Large intestine (tissue), 12 donors: ENCODE measurements at places on chromosomes 6 and 20. TPM values are rescaled to one million over a fixed set of nuclear protein-coding genes. Genes with fewer than 3 reads are reported as not detected.
A peak's percentile ranks its signal among the peaks of the same experiment; 100 is the strongest.

DNA sequence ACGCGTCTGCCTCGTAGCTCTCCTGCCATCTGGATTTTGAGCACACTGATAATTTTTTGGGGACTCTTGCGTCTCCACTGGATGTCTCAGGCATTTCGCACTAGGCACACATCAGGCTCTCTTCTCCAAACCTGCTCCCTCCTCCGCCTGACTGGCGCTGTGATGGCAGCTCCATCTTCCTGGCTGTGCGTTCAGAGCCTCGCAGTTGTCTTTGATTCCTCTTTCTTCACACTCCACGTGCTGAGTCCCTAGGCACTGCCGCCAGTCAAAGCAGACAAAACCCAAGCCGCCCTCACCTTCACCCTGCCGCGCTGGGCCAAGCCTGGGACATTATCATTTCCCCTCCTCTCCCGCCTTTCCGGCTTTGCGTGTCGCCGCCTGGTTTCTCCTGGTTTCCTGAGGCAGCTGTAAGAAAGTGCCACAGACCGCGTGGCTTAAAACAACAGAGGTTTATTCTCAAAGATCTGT lies 778 bp downstream of the PSMG4 start:
- no peak for DNase-seq

GRCh38 chr6:835476-836160 lies 142.7 kb upstream of the EXOC2 start:
- no peak for DNase-seq

- DNase-seq = no peak
These were observed 8.8 kb downstream of the CDKAL1 start for GRCh38 chr6:20542927-20543602.

DTD1 gene
- 17.4 TPM for polyA plus RNA-seq

- no peak for DNase-seq
These were observed 215.9 kb downstream of the ATXN1 start for GRCh38 chr6:16545382-16545781.

KIAA1755 gene
- polyA plus RNA-seq = 8.4 TPM

DNA sequence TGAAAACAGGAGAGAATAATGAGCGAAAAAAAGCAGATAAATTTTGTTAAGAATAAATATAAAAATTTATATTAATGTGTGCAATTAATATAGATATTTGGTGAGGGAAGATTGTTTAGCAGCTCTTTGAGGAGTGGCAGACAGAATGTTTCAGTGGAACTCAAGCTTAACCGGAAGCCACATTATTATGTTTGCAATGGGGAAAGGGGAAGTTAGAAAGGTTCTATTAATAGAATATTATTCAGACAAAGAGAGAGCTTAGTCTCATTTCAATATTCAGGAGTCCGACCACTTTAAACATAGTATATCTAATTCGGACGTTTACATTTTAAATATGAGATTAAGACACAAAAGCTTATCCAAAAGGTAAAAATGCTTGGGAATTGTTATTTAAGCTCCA lies 81.6 kb upstream of the KHDRBS2 start:
- DNase-seq = no peak

DLK2 gene
- 2.3 TPM for polyA plus RNA-seq

DNA sequence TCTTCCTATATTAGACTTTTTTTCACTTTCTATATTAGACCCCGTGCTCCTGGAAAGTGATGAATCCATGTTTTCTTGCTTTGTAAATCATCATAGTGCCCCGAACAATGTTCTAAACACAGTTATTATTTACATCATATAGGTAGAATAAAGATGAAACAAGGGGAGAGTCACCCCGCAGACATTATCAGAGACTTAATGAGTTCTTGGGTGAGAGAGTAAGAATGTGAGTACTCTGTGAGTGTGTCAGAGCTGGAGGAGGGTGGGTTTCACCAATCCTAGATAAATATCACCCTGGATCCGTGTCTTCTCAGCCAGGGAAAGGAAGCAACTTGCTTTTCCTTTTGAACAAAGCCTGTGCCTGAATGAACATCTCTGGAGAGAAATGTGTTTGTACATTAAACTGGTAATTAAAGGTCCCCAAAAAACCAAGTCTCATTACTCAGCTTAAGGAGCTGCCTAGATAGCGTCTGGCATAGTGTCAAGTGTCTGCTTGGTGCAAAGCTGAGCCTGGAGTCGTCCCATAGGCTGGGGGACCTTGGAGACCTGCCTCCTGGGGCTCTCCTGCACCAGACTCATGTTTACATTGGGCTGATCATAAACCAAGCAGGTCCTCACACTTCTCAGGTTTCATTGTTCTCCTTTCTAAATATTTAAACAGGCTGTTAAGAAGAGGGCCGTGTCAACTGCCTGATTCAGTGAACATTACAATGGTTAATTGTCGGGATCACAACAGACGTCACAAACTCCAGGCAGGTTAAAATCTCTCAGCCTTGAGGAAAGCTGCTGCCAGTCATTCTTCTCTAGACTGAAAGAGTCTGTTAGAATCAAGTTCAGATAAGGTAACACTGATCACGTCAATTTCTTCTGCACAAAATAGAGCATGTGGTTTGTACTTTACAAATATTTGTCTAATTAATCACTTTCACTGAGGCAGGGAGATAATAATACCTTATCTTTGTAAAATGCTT lies 179.7 kb upstream of the MYLIP start:
- peak; percentile 87 for DNase-seq

DNA sequence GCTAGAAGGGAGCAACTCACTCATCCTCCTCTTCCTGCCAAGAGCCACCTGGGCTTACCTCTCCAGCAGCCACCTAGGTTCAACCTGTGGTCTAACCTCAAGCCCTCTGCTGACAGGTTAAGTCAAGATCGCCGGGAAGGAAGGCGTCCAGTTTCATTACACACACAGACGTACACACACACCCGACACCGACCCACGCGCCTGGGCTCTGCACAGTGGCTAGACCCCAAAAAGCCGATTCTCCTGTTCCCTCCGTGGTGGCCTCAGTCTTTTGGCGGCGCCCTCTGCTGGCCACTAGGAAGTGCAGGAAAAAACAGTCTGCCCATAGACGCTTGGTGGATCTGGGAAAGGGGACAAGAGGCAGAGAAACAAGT lies 52.8 kb downstream of the MRPL14 start:
- peak; percentile 81 for DNase-seq

DNA sequence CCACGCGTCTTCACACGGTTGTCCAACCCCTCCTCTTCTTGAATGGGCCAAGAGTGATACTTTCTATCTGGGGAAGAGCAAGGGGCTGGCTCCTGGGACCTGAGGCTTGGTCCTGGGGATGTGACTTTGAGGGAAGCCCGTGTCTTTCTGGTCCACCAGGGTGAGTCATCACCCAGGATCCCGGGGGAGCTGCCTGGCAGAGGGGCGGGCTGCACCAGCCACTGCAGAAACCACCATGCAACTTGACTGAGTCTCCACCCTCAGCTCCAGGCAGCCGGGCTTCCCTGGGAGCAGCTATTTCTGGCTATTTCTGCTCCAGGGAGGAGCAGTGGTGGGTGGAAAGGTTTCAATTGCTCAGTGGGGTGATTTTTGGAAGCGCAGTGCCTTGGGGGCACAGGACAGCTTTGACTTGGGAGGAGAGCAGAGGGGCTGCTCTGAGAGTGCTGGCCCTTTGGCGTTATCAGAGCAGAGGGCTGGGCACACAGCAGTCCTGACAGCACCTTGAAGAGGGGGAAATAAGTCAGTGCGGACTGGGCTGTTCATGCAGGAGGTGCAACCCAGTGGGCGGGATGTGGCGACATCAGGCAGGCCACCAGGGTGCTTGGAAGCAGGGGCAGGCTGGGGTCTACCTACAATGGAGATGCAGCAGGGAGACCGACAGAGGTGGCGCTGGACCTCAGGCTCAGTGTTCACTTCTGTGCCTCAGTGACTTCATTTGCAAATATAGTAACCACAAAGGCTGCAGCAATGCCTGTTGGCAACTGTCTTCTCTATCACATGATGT lies 45.1 kb upstream of the FAM83D start:
- no peak for DNase-seq

- no peak for DNase-seq
These were observed 14.8 kb downstream of the AKAP12 start for GRCh38 chr6:151254451-151255081.

- no peak for DNase-seq
These were observed 218.2 kb upstream of the LRFN2 start for GRCh38 chr6:40805336-40805735.

LRRC1 gene
- 40.6 TPM for polyA plus RNA-seq

- no peak for DNase-seq
These were observed 50.7 kb downstream of the DOK5 start for GRCh38 chr20:54525916-54526590.

- DNase-seq = peak; percentile 4
These were observed 39.1 kb downstream of the PGM3 start for GRCh38 chr6:83153883-83154521.

GRCh38 chr6:16585805-16586204 lies 175.5 kb downstream of the ATXN1 start:
- DNase-seq = no peak

CST5 gene
- polyA plus RNA-seq = 0.19 TPM

DNA sequence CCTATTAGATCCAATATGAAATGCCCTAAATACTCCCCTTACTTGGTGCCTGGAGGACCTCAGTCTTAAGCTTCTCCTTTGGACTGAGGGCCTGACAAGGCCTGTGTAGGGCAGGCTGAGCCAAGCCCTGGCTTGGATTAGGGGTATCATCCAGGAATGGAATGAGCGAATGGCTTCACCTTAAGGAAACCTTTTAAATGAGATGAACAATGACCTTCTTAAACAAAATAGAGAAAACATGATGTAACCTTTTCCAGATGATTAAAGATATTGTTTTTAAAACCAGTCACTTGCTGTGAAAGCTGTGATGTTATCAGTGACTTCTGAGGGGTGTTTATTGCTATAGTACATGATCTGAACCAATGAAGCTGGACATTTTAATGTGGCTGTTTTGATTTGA lies 55.5 kb downstream of the TRAF3IP2 start:
- no peak for DNase-seq

TRIM15 gene
- 51.7 TPM for polyA plus RNA-seq

GRCh38 chr6:45619994-45620471 lies 242.3 kb upstream of the SUPT3H start:
- DNase-seq = no peak

DNA sequence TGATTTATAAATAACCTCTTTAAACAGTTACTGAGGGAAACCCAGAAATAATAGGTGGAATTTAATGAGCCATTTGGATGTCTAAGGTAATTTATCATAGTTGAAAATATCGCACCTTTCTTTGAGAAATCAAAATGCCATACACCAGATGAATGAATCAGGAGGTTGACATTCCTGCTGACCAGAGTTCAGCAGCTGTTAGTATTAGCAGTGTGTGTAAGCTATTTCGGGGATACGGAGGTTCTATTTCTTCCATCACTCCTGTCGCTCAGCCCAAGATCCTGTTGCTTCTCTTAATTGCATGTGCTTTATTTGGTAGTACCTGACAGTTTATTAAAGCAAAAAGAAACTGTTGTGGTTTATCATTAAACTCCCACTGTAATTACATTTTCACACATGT lies 67.1 kb downstream of the HDGFL1 start:
- DNase-seq = no peak

KCNK15 gene
- 0.21 TPM for polyA plus RNA-seq

C6orf52 gene
- polyA plus RNA-seq = 12.7 TPM

- no peak for DNase-seq
These were observed 21.0 kb upstream of the RNF24 start for GRCh38 chr20:4036351-4036750.

TMC2 gene
- 0.45 TPM for polyA plus RNA-seq

TMEM217 gene
- 1.5 TPM for polyA plus RNA-seq

SYCP2L gene
- polyA plus RNA-seq = 1.4 TPM

SPTLC3 gene
- 42.0 TPM for polyA plus RNA-seq

MRAP2 gene
- 1.7 TPM for polyA plus RNA-seq

- DNase-seq = no peak
These were observed 3.3 kb upstream of the HMGN4 start for GRCh38 chr6:26534681-26535465.

- DNase-seq = no peak
These were observed 92.9 kb upstream of the NRSN1 start for GRCh38 chr6:24032896-24033688.

CFAP61 gene
- 0.36 TPM for polyA plus RNA-seq

DNA sequence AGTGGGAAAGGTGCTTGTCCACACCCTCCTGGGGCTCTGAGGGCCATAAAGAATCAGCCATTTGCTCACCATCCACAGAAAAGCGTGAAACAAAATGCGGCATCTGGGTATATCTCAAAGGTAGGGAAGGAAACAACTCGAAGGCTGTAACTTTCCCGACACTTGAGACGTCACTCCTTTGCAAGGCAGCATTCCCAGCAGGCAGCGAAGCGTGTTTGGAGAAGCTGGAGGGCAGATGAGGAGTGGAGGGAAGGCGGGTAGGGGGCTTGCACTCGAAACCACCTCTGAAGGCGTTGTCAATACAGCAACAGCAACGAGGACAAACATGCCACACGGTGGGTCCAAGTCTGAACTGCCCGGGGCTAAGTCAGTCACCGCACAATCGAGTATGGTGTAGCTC lies 98.4 kb downstream of the FOXC1 start:
- no peak for DNase-seq

HDDC2 gene
- polyA plus RNA-seq = 93.7 TPM

DNA sequence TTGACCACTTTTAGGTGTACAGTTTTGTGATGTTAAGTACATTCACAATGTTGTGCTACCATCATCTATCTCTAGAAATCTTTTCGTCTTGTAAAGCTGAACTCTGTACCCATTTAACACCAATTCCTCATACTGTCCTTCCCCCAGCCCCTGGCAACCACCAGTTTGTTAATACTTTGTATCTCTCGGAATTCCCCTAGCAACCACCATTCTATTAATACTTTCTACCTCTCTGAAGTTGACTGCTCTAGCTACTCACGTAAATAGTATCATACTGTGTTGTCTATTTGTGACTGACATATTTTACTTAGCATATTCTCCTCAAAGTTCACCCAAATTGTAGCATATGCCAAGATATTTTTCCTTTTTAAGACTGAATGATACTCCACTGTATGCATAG lies 82.3 kb upstream of the CLDN20 start:
- DNase-seq = peak; percentile 41

DNA sequence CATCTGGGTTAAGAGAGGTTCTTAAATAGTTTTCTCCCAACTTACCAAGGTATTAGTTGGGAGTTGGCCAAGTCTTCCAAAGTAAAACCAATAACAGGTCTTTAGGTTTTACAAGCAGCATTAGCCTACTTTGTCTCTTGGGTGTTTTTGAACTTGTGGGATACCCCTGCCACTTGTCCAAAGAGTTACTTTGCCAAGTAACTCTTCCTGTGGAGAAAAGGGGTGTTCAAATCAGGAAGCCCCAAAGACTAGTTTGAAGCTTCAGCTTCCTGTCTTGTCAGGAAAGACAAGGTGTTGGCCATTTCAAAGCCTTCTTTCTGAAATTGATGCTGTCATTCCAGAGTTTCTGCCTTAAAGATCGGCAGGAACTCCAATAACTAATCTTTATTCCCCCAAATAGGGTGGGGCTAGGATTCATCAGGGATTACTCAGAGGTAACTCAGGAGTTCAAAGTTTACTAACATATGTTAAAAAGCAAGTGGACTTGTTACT lies 822 bp downstream of the RAB22A start:
- peak; percentile 17 for DNase-seq

THBS2 gene
- 10.7 TPM for polyA plus RNA-seq

DNA sequence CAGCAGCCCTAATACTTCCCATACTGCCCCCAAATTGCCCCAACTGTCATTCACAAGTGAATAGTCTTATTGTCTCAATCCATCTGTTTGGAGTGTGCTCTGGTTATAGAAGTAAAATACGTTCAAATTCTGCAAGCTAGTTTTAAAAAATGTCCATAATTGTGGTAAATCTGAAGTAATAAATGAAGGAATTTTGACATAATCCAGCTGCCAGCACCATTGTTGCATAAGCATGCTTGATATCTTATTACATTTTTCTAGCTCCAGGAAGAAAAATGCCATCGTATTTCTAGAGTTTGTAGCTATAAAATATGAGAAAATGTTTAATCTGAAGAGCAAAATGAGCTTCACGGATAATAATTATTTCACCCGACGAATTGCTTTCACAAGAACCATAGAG lies 664.7 kb downstream of the RFPL4B start:
- DNase-seq = no peak

- DNase-seq = no peak
These were observed 74.2 kb upstream of the PHIP start for GRCh38 chr6:79152269-79152737.
